ENCODE measurements at places on chromosomes 2 and 18.

DNA sequence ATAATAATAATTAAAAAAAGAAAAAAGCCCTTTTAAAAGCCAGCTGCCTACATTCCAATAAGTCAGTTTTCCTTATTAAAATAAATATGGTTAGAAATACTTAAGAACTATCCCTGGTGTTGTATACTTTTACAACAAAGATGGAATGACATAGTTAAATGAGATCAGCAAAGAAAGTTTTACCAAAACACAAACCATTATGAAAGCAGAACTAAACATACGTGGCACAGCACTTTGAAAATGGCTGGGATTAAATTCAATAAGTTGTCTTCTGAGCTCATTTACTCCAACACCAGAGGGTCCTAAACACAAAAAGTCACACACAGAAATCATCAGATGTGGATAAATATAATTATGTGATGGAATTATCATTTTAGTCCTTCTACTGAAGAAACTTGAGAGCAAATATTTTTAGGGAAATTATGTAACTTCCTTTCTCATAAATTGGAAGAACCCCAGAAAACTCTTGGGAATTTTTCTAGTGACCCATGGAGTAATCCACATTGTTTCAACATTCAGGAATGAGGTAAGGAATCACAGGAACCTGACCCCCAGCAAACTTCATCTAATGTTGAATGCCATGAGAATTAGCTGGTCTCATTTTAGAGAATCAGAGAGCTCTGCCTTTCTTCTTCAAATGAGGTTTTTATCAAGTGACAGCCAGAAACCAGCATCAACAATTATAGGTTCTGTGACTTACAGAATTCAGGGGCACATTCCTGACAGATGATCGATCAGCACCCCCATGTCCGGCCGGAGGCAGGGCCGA, 11.5 kb upstream of the TMEM237 start:
- DNase-seq, result no peak

GRCh38 chr18:76149734-76150133, 345.3 kb downstream of the ZNF516 start:
- no peak for DNase-seq

DNA sequence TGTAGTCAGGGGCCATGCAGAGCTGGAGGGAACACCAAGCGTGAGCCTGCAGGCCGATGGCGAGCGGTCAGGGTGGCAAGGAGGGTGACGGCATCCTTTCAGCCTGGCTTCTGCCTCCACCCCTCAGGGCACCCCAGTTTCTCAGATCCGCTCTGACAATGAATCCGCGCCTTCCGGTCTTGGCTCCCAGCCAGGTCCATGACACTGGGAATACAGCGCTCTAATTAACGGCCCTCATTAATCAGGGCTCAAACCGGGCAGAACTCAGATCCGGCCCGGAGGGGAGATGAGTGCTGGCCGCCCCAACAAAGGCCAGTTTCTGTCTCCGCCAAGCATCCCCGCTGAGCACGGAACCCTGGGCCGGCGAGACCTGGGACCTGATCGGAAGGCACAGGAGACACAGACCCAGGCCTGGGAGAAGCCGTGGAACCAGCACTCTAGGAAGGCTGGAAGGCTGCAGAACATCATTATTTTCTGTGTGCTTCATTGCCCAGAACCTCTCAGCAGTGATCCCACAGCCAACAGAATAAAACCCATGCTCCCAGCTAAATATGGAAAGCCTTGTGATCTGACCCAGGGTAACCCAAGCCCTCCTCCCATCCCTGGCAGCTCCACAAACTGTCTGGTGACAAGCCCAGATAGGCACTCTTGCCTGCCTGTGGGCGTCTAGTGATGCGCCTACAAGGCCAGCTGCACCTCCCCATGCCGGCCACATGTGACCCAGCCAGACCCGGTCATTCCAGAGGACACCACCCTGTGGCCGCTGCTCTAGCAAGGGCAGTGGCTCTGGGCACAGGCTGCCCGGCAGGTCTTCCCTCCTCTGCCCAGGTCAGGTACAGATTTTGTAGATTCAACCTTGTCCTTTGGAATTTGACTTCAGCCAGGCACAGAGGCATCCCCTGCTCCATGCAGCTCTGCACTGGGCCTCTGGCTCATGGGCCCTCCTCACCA, 438.7 kb upstream of the MYT1L start:
- no peak for DNase-seq

GRCh38 chr18:38494065-38494464, 928.5 kb upstream of the CELF4 start:
- no peak for DNase-seq

DNA sequence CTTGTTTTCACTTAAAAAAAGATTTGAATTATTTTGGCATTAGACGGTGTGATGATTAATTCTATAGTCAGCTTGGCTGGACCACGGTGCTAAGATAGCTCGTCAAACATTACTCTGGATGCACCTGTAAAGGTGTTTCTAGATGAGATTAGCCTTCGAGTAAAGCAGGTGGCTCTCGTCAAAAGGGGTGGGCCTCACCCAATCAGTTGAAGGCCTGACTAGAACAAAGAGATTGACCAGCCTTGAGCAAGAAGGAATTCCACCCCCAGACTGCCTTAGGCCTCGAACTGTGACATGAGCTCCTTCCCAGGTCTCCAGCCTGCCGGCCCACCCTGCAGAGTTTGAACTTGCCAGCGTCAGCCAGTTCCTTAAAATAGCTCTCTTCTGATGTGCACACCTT, 73.4 kb downstream of the TWIST2 start:
- DNase-seq, result no peak

DNA sequence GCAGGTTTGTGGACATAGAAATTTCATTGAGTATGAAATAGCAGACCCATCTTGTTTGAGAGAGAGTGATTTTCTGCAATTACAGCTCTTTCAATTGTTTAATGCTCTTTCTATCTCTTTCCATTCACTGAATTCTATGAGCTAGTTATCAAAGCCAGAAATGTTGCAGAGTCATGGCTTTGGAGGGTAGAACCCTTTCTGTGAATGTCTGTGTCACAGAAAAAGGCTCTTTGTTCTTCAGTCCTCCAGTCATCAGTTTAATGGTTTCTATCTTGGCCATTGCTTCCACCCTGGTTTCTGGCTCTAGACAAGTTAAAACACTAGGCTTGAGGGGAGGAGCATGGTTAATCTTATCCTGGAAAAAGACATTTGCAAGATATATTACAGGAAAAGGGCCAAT, 655.0 kb downstream of the STK39 start:
- DNase-seq, result no peak

DNA sequence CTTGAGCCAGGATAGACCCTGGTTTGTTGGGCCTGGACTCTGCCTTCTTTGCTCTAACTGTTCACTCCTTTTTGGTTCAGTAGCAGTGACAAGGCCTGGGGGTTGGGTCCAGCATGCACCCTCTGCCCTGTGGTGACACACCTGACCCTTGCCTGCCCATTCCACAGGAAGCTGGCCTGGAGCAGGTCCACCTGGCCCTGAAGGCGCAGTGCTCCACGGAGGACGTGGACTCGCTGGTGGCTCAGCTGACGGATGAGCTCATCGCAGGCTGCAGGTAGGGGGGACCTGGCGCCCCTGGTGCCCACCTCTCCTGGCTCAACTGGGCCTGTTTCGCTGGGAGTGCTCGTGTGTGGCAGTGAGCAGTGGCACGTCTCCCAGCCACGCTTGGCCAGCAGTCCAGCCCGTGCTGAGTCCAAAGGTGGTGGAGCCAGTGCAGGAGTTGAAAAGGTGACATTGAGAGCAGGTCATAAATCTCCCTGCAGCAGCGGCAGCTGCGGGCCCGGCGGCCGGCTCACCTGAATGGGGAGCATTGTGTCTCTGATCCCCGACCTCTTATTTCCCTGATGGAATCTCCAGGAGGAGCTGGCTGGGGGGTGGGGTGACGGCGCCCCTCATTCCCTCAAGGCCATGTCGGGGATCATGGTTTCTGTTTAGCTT, 102.6 kb downstream of the DYSF start:
- DNase-seq, result no peak
